H1 (cell line): ENCODE measurements at places on chromosomes 13 and 19. TPM values are rescaled to one million over a fixed set of nuclear protein-coding genes. Genes with fewer than 3 reads are reported as not detected.

- no peak overlapping the region for H3K27ac ChIP-seq
- H3K27me3 ChIP-seq = peaks cover 48% of the 10 kb centered on the region
- peaks cover 13% of the 10 kb centered on the region for H3K4me1 ChIP-seq
Measured at GRCh38 chr19:47022140-47022536, 2.5 kb downstream of the NPAS1 start.

Gene FGF14
- total RNA-seq = 0.33 and 0.58 TPM in 2 replicates

DNA sequence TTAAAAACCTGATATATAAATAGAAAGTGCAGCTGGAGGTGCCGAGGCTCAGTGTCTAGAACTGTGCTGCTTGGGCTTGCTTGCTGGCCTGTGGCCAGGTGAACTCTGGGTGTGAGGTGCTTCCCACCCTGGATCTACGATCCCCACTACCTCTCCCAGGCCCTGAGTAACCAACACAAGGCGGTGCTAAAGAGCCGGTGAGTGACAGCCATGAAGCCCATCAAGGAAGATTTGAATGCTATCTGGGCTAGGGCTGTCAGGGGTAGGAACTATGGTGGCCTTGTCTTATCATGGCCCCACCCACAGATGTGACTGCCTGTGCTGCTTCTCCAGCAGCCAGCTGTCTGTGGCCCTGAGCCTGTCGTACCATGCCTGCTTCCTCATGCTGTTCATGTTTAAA is 25.6 kb upstream of the ZNF91 start:
- DNase-seq = no peak
- no peaks in the 10 kb centered on the region for H3K36me3 ChIP-seq
- no peak overlapping the region for H3K4me3 ChIP-seq
- no peaks in the 10 kb centered on the region for H3K4me1 ChIP-seq
- H3K27me3 ChIP-seq = no peaks in the 10 kb centered on the region

GRCh38 chr13:55528434-55528833 is 1612.3 kb upstream of the PRR20A start:
- no peaks in the 10 kb centered on the region for H3K4me1 ChIP-seq
- H3K27me3 ChIP-seq = no peaks in the 10 kb centered on the region
- H3K36me3 ChIP-seq = no peaks in the 10 kb centered on the region
- no peak overlapping the region for H3K4me3 ChIP-seq
- DNase-seq = no peak

DNA sequence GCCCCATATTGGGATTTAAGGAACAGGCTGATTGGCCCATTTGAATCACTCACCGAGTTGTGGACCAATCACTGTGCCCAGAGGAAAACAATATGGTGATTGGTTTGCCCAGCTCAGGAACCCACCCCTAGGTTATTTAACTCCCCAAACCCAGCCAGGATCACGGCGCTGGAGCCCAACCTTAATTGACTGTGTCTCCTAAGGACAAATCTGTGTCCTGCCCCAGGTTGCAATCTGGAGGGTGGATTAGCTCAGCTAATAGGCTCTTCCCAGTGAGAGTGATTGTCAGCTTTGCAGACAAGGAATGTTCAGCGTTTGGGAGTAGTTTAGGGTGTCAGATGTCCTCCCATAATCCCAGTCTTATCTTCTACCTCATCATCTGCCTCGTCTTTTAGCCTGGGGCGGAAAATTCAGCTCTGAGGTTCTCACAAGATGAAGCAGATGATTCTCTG is 3.5 kb upstream of the ZNF358 start:
- no peak overlapping the region for H3K27ac ChIP-seq
- H3K4me3 ChIP-seq = no peak overlapping the region
- no peaks in the 10 kb centered on the region for H3K27me3 ChIP-seq
- H3K4me1 ChIP-seq = peaks cover 15% of the 10 kb centered on the region

GRCh38 chr13:66410314-66410713 is 819.8 kb downstream of the PCDH9 start:
- H3K27ac ChIP-seq = no peak overlapping the region
- no peaks in the 10 kb centered on the region for H3K4me1 ChIP-seq
- DNase-seq = no peak
- H3K27me3 ChIP-seq = no peaks in the 10 kb centered on the region
- no peaks in the 10 kb centered on the region for H3K36me3 ChIP-seq

DNA sequence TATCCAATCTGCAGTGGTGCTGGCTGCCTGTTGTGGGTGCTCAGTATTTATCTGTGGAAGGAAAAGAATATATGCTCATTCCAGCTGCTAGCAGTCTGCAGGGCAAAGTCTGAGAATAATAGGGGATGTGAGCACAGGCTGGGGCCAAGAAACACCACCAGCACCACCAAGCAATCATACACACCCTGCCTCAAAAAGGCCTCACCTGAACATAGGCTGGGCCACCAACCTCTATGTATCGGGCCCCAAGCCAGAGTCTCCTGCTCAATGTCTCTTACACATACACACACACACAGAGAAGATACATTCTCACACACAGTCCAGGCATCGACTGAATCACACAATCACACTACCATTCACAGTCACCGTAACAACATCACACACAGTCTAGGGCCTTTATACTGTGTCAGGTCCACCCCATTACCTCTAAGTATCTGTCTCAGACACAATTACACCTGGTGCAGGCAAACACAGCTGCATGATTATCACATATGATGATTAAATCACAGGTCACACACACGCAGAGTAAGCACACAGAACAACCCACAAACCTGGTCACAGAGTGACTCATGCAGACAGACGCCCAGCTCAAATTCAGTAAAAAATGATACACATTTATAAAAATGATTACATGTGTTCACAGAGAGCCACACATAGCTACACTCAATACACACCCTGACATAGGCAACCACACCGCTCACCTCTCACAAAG is 1.3 kb upstream of the ZSCAN22 start:
- no peaks in the 10 kb centered on the region for H3K36me3 ChIP-seq
- peak overlapping the region; percentile 80 for H3K4me3 ChIP-seq
- no peak for DNase-seq
- H3K27me3 ChIP-seq = no peaks in the 10 kb centered on the region
- H3K27ac ChIP-seq = no peak overlapping the region

- H3K36me3 ChIP-seq = no peaks in the 10 kb centered on the region
- no peak overlapping the region for H3K27ac ChIP-seq
- no peak for DNase-seq
- H3K4me1 ChIP-seq = peaks cover 2% of the 10 kb centered on the region; the same call in 1 of the 2 replicates
Measured at GRCh38 chr13:30735872-30736175, 481 bp downstream of the ALOX5AP start.

Gene SIGLEC12
- total RNA-seq = not detected in 2 replicates

Gene SYT3
- total RNA-seq = 13.9 and 17.3 TPM in 2 replicates

- H3K27me3 ChIP-seq = no peaks in the 10 kb centered on the region
- DNase-seq = no peak
Measured at GRCh38 chr19:3483226-3483628, at the start of gene SMIM44. Gene SMIM44 (minus strand): TSS chr19:3483441. CDS start chr19:3483403, 38 bp downstream.

GRCh38 chr13:106858903-106859532 is 291.1 kb upstream of the ARGLU1 start:
- H3K4me1 ChIP-seq = peaks cover 12% of the 10 kb centered on the region
- no peaks in the 10 kb centered on the region for H3K36me3 ChIP-seq
- no peaks in the 10 kb centered on the region for H3K27me3 ChIP-seq
- no peak for DNase-seq

DNA sequence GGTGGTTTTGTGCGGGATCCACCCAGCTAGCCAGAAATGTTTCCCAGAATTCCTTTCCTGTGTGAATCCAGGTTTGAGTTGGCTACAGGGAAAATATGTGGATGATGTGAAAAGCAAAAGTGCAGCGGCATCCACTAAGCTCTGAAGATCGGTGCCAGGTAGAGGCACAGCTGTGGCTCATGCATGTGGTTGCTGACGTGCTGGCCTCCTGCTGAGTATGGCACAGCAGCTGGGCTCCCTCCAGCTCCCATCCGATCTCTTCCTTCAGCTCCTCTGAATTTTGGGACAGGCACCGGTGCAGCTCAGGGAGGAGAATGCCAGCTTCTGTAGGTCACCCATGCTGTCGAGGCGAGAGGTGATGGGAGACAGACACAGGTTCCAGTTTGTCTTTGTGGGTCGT is 84.0 kb upstream of the GSX1 start:
- no peaks in the 10 kb centered on the region for H3K27me3 ChIP-seq
- no peaks in the 10 kb centered on the region for H3K4me1 ChIP-seq
- H3K36me3 ChIP-seq = no peaks in the 10 kb centered on the region
- H3K4me3 ChIP-seq = no peak overlapping the region

GRCh38 chr13:45737571-45738017 is 35.5 kb downstream of the CBY2 start:
- no peaks in the 10 kb centered on the region for H3K36me3 ChIP-seq
- H3K27me3 ChIP-seq = no peaks in the 10 kb centered on the region
- peak; percentile 71 for DNase-seq
- H3K27ac ChIP-seq = no peak overlapping the region
- no peak overlapping the region for H3K4me3 ChIP-seq

Gene SIGLEC11
- not detected in 2 replicates for total RNA-seq

DNA sequence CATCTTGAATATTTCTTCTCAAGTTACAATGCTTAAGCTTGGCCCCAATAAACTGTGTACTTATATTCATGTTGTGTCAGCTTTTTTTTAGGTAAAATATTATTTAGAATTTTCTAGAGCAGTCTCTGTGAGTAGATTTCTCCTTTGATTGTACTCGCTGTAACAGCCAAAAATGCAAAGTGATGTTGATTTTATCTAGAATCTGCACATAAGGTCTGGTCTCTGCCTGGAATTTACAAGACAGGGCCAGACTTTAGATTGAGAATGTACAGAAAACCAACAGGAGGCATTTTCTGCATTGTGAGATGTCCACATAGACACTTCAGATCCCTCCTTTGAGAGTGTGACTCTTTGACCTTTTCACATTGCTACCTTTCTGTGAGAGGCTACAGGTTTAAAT is 43.1 kb upstream of the ZNF681 start:
- no peaks in the 10 kb centered on the region for H3K27me3 ChIP-seq
- no peaks in the 10 kb centered on the region for H3K4me1 ChIP-seq
- no peak overlapping the region for H3K4me3 ChIP-seq
- H3K27ac ChIP-seq = no peak overlapping the region
- H3K36me3 ChIP-seq = no peaks in the 10 kb centered on the region

Gene ZNF66
- 53.5 and 59.7 TPM in 2 replicates for total RNA-seq

Gene SMIM44
- total RNA-seq = not detected in 2 replicates

DNA sequence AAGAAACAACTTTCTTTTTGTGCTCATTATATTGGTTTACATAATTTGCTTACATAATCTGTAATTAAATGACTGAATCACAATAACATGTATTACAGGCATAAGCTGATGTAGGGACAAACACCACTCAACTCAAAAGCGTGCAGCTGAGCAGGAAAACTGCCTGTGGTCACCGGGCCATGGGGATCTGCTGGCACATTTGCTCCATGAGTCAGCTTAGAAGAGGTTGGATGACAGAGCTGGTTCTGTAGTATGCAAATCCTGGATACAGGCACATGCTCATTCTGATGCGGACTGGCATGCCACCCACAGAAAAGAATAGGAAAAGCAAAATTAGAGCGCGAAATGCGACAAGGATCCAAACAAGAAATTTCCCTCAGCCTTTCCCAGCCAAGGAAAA is 128.6 kb downstream of the USP12 start:
- no peaks in the 10 kb centered on the region for H3K36me3 ChIP-seq
- H3K4me3 ChIP-seq = no peak overlapping the region
- no peaks in the 10 kb centered on the region for H3K27me3 ChIP-seq
- no peak overlapping the region for H3K27ac ChIP-seq

GRCh38 chr13:45838171-45838745 is 13.3 kb downstream of the SIAH3 start:
- H3K4me3 ChIP-seq = no peak overlapping the region
- H3K4me1 ChIP-seq = peaks cover 7% of the 10 kb centered on the region; the same call in 1 of the 2 replicates
- DNase-seq = no peak
- no peaks in the 10 kb centered on the region for H3K27me3 ChIP-seq
- no peak overlapping the region for H3K27ac ChIP-seq

Gene IGFL2
- not detected in 2 replicates for total RNA-seq

Gene ZNF614
- 18.2 and 18.7 TPM in 2 replicates for total RNA-seq

GRCh38 chr13:36772853-36773252 is 46.2 kb upstream of the RFXAP start:
- H3K27ac ChIP-seq = no peak overlapping the region
- no peak overlapping the region for H3K4me3 ChIP-seq
- no peaks in the 10 kb centered on the region for H3K36me3 ChIP-seq
- H3K4me1 ChIP-seq = peaks cover under 1% of the 10 kb centered on the region; the same call in 1 of the 2 replicates
- no peak for DNase-seq
- no peaks in the 10 kb centered on the region for H3K27me3 ChIP-seq

Gene MISP3
- 0.92 and 1.4 TPM in 2 replicates for total RNA-seq

Gene KRTDAP
- 0.69 and 1.0 TPM in 2 replicates for total RNA-seq

DNA sequence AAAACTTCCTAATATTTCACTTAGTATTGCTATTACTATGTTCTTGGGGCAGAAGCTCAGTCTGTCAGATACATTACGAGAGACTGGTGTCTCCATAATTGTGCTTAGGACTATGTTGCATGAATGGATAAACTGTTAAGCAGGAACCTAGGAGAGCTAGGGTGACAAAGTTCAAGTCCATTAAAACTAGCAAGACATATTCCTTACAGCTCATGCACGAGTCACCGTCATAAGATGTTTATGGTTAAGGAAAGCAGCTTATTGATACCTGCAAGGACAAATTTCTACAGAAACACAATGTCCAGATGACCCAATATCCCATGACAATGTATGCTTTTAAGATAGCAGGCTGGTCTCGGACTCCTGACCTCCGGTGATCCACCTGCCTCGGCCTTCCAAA is 5.7 kb upstream of the ZNF813 start:
- no peak overlapping the region for H3K4me3 ChIP-seq
- no peak overlapping the region for H3K27ac ChIP-seq
- no peaks in the 10 kb centered on the region for H3K36me3 ChIP-seq
- DNase-seq = no peak
